ENCODE measurements at places on chromosomes 3 and 15.

- no peak for DNase-seq
Measured at GRCh38 chr3:133158686-133159085, 120.5 kb downstream of the TMEM108 start.

GRCh38 chr3:7692866-7693265, 808.8 kb upstream of the LMCD1 start:
- DNase-seq = no peak

DNA sequence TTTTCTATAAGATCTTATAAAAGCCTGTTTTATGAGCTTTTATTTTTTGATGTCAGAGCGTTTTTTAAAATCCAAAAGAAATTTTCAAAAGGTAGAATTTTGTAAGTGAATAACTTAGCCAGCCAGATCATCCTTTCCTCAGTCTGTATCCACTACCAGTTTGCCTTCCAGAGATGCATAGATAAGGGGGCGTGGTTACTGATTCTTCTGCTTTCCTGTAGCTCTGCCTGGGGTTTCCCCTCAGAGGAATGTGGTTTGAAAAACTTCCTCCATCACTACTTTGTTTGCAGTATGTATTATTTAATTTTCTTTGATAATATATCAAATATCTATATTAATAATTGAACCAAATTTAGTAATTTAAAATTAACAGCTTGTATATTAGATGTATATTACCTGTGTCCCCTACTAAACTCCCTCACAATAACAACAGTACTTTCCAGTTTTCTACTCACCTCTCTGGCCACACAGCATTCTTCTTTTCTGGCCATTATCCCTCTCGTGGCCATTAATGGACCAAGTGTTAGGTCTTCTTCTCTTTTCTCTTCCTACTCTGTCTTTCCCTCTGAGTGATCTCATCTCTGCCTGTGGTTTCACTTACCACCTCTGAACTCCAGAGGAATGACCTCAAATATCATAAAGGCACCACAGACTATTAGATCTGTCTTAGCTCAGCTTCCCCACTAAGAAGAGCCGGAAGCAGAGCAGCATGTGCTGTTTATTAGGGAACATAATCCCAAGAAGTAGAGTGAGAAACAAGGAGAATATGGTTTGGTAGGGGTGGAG, 239.7 kb downstream of the UBE2E2 start:
- no peak for DNase-seq

DNA sequence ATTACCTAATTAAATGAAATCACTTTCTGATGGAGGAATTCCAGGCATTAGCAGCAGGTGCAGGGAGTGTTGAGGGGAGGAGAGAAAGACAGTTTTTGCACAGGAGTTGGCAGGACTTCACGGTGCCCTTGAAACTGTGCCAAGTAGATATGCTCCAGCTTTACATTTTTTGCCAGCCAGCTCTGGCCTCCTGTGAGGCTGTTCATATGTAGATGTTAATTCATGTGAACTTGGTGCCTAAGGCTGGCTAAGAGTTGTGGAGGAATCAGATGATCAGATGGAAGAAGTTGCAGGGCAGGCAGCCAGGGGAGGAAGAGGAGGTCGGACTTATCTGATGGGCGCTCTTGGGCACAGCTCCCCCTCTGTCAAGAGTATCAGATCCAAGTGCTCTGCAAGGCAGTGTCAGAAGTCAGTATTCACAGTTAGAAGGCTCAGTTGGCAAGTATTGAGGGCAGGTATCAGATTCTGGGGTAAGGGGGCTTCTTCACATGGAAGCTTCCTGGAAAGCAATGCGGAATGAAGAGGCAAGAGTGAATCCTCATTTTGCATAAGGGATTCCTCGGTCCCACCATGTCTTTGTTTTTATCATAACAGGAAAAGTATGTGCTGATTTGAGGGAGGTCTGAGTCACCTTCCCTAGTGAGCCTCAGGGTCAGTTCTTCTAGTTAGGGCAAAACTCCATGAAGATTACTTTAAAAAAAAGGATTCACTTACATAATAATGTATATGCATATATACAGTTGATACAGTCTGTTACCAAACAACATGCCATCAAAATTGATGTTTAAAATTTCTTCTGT, 172.6 kb upstream of the UMPS start:
- no peak for DNase-seq

- DNase-seq = no peak
Measured at GRCh38 chr3:12985148-12985547, 88.1 kb downstream of the IQSEC1 start.

- DNase-seq = no peak
Measured at GRCh38 chr3:168473334-168473890, 377.7 kb upstream of the GOLIM4 start.
